ENCODE measurements at places on chromosomes 12 and 14.

- no peak for DNase-seq
Measured at GRCh38 chr14:87252103-87252502, 740.9 kb downstream of the GALC start.

DNA sequence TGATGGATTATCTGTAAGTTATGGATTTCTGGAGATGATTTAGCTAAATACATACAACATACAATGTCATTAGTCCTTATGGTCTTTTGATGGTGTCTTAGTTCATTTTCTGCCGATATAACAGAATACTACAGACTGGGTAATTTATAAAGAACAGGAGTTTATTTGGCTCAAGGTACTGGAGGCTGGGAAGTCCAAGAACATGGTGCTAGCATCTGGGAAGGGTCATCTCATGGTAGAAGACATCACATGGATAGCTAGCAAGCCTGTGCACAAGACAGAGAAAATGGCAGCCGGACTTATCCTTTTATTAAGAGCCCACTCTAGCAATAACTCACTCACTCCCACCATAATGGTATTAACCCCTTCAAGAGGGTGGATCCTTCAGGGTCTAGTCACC lies 24.2 kb downstream of the KLHL28 start:
- no peak for DNase-seq

- DNase-seq: no peak
Measured at GRCh38 chr12:107702106-107702505, 16.5 kb downstream of the PWP1 start.

GRCh38 chr14:60532442-60532841 lies 23.5 kb downstream of the SIX6 start:
- DNase-seq: no peak

- no peak for DNase-seq
Measured at GRCh38 chr14:105143451-105144025, 25.0 kb downstream of the JAG2 start.

GRCh38 chr14:42884100-42884499 lies 1277.4 kb downstream of the LRFN5 start:
- DNase-seq: no peak

- DNase-seq: no peak
Measured at GRCh38 chr12:68393417-68393816, 61.3 kb upstream of the MDM1 start.

- DNase-seq: no peak
Measured at GRCh38 chr14:94517641-94518257, 8.5 kb upstream of the SERPINA12 start.

DNA sequence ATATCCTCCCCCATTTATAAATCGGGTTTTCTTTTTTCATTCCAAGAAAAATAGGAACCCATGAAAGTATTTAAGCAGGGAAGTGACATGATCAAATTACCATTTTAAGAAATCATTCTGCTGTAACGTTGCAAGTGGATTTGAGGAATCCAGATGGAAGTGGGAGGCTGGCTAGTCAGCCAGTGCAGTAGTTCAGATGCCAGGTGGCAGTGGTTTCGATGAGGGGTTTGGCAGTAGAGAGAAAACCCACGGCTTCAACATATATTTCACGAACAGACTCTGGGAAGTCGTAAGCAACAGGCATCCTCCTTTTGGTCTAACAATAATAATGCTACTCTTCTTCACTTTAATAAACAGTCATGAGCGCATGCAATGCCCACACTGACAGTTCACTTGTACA lies 25.0 kb downstream of the PDZRN4 start:
- DNase-seq: no peak

- DNase-seq: no peak
Measured at GRCh38 chr14:102092806-102093205, 6.0 kb upstream of the HSP90AA1 start.

- DNase-seq: no peak
Measured at GRCh38 chr12:54602661-54603060, 14.2 kb upstream of the PPP1R1A start.

- DNase-seq: no peak
Measured at GRCh38 chr12:62078020-62078419, 182.2 kb upstream of the USP15 start.

- DNase-seq: peak; percentile 62
Measured at GRCh38 chr14:91246051-91246852, 1.7 kb upstream of the GPR68 start.

DNA sequence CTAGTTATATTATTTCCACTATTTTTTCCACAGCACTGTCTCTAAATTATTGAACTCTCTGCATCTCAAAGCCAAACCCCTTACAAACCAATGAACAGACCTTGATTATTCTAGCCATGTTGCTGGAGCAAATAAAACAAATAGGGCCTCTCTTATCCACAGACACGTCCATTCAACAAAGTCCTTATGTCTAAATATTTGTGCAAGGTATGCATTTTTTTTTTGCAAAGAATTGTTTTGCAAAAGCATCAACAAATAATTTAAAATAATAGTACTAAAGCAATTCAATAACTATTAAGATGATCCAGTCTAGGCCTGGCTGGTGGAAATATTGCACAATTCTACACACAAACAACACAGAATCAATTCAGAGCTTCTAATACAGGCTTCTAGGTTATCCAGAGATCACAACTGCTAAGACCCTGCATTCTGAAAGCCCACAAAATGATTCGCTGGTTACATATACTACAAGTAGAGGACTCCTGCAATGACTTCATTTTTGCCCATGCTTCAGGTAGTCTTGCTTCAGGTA lies 221.0 kb downstream of the SLC25A21 start:
- DNase-seq: no peak

DNA sequence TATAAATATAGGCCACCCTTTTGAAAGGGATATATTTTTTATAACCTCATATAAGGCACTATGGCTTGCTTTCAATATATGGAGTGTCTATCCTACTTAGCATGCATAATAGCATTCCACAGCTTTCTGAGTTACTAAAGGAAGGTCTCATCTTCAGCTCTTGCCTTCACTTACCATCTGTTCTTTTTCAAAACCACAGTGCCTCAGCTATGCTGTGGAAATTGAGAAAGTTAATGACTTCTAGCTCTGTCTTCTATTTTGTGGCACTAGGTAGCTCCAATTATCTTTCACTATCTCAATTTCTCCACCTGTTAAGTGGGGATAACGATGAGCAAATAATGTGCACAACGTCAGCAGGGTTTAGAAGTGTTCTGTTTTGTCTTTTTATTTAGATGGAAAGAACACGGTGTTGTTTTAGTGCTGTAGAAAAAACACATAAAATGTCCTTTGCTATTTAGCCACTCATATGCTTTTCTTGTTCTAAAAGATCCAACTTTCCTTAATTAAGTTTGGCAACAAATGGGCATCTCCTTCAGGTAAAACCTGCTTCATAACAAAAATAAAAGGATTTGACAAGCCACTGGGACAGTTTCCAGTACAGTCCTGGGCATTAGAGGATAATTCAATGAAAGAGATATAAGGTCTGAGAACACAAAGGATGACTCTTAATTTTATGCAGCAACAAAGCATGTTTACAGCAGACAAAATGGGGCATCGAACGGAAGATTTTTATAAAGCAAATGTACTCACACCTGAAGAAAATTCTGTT lies 462.0 kb upstream of the SYT1 start:
- no peak for DNase-seq

DNA sequence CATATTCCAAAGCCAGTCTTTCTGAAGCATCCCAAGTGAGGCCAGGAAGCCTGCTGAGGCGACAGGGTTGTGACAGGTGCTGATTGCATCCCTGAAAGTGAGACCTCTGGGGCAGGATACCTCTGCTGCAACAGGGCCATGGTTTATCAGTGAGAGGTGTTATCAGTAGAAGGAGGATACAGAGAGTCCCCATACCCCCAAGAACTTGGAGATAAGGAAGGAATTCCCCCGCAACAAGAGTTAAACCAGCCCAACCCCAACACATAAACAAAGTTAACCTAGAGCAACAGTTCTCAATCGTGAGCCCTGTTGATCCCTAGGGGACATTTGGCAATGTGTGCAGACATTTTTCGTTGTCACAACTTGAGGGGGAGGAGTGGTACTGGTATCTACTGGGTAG lies 233.1 kb upstream of the NOS1 start:
- DNase-seq: no peak

GRCh38 chr14:95741781-95742180 lies 27.9 kb upstream of the TCL1A start:
- DNase-seq: no peak

DNA sequence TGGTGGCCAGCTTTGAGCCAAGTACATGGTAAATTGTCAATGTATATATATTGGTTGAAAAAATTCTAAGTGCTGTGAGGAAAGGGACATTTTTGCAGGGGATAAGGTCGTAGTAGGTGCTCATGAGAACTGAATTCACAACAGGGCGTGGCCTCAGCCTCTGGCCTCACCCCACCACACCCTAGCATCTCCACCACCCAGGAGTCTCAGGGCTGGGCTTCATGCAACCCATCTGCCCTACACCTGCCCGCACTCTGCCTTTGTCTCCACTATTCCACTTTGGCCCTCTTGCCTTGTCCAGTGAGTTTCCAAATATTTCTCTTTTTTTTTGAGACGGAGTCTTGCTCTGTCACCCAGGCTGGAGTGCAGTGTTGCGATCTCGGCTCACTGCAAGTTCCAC lies 22.1 kb upstream of the AQP2 start:
- no peak for DNase-seq

DNA sequence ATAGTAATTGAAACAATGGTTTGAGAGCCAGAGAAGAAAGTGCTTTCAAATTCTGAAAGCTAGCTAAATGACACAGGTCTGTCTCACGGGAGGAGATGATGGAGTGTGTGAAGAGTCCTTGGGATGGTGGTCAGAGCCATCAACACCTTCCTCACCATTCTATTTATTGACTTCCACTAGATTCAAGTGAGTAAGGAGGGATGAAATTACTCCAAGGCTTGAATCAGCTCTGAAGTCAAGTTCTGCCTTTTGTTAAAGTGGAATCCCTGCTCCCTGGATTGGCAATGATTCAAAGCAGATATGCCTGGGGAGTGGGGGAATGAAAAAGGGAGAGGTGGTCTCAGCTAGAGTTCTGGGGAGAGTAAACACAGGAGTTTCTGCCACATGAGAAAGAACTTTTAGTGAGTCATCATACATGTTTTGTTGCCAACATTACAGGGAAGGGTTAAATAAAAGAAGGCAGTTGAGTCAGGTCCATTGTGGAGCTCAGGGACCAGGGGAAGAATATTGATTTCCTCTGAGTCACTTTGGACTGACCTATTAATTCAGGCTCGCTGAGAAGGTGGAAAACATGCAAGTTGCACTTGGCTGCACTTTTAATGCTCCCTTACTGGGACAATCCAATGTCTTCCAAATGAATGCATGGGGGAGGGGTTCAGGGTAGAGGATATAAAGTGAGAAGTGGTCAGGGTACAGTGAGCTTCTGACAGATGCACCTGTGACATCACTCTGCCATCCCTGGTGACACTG lies 142.7 kb downstream of the TBX5 start:
- no peak for DNase-seq

- DNase-seq: no peak
Measured at GRCh38 chr14:55773984-55774545, 194.1 kb downstream of the KTN1 start.

GRCh38 chr14:100107236-100107635 lies 42.0 kb downstream of the EVL start:
- DNase-seq: no peak

GRCh38 chr14:95364481-95365209 lies 44.9 kb upstream of the CLMN start:
- no peak for DNase-seq

GRCh38 chr12:55727643-55728185 lies 1.1 kb downstream of the CD63 start:
- no peak for DNase-seq

- DNase-seq: no peak
Measured at GRCh38 chr14:88437658-88438057, 52.2 kb downstream of the SPATA7 start.

GRCh38 chr12:77728018-77728417 lies 102.7 kb upstream of the NAV3 start:
- no peak for DNase-seq

DNA sequence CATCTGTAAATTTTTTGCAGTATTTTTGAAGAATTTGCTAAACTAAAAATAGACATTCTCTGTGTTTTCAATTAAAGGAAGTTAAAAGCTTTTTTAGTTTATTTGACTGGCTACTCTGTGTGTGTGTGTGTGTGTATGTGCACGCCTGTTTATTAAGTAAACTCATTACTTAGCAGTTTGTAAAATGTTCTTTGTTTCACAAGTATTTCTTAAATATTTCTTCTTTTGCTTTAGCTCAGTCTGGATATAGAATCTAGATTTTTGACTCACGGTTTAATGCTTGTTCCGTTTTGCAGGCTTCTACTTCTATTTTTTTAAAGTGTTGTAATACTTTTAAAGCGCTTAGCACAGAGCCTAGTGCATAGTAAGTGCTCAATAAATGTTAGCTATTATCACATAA lies 46.5 kb upstream of the KCNMB4 start:
- DNase-seq: no peak

- no peak for DNase-seq
Measured at GRCh38 chr12:1878214-1878613, 40.2 kb downstream of the CACNA2D4 start.

- no peak for DNase-seq
Measured at GRCh38 chr14:94056579-94057308, 24.3 kb downstream of the DDX24 start.

GRCh38 chr14:85415015-85415712 lies 114.8 kb upstream of the FLRT2 start:
- no peak for DNase-seq

DNA sequence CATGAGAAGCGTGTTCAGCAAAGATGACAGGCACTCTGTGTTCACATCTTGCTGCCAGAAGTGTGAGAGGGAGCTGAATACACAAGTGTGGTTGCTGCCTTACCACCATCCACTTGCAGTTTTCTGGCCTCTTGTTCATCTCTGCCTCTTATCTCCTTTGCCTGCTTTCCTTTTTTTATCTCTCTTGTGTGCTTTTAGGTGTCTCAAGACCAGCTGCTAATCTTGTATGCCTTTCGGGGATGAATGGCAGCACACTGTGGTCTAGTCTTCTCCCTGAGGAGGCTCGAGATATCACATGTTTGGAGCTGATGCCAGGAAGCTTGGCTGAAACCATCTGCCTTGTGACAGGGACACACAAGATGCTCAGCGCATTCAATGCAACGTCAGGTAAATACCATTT lies 17.2 kb downstream of the FAM234B start:
- DNase-seq: no peak

- DNase-seq: no peak
Measured at GRCh38 chr14:32186248-32186647, 15.6 kb upstream of the RNU6-7 start.

DNA sequence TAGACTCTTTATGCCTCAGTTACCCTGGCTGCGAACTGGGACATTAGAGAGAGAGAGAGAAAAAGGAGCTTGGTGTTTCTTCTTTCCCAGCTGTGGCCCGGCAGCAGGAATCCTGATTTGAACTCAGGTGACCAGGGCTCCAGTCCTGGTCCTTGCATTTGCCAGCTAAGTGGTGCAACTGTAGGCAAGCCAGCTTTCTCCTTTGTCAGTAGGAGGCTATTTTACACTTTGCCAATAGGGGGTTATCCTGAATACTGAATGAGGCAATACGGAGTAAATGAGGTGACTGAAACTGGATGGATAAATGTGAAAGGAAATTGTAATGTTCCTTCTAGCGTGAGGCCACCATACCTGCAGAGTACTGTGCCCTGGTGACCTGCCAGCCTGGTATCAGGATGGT lies 27.8 kb downstream of the KCNA5 start:
- no peak for DNase-seq

All from activated CD4-positive, CD25-positive, alpha-beta regulatory T cell treated with anti-CD3 and anti-CD28 coated beads, Interleukin-2, amount 50 U/mL, for 72 hours (primary cell).